ENCODE measurements at places on chromosomes 3 and 15.

- no peak for DNase-seq
These were observed 15.7 kb upstream of the CNTN4 start for GRCh38 chr3:2082871-2083480.

GRCh38 chr15:57504599-57504940 is 87.1 kb upstream of the MYZAP start:
- no peak for DNase-seq

GRCh38 chr15:90414408-90415028 is 26.5 kb downstream of the IQGAP1 start:
- no peak for DNase-seq

DNA sequence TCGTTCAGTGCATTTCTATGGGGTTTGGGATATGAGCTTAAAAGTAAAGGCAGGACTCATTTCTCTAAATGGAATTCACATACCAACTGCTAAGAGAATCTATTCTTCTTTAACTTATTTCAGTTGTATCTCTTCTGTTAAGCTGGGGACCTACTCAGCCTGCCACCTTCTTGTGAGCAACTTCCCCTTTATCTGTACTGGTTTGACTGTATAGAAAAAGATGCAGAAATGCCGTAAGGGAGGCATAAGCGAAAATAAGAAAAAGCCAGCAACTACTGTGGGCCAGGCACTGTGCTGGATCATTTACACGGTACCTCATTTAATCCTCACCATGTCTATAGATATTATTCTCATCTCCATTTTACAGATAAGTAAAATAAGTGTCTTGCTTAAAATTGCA is 38.4 kb downstream of the RBMS3 start:
- DNase-seq, result no peak

DNA sequence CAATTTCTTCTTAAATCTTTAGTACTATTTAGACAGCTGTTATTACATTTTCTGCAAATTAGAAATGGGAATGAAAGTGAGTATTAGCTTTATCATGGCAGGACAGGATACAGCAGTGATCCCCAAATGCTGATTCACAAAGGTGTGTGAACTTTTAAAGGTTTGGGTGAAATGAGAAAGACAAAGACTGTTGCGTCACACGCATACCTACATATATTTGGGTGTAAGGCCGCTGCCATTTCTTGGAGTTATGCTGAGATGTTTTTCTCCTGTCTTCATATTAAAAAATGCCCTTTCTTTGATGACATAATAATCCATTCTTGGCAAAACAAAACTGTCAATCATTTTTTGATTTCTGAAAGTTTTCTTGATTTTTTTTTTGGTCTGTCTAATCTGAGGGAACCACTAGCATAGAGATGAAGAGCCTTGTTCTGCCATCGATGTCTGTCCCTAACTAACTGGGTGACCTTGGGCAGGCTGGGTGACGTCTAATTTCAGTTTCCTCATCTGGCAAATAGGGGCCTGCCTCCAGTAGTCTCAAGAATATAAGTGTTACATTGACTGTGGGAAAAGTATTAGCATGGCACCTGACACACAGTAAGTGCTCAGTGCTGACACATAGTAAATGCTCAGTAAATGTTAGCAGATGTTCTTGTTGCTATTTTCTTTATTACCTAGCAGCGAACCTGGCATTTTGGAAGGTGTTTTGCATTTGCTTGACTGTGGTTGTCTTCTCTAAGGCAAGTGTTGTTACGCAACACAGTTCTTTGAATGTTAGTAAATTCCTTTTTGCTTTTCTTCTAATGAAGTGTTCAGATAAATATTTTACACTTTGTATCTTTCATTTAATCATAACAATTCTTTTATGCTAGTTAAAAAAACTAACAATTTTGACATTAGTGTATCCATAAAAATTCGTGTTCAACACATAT is 5.0 kb downstream of the MITF start:
- DNase-seq, result no peak

DNA sequence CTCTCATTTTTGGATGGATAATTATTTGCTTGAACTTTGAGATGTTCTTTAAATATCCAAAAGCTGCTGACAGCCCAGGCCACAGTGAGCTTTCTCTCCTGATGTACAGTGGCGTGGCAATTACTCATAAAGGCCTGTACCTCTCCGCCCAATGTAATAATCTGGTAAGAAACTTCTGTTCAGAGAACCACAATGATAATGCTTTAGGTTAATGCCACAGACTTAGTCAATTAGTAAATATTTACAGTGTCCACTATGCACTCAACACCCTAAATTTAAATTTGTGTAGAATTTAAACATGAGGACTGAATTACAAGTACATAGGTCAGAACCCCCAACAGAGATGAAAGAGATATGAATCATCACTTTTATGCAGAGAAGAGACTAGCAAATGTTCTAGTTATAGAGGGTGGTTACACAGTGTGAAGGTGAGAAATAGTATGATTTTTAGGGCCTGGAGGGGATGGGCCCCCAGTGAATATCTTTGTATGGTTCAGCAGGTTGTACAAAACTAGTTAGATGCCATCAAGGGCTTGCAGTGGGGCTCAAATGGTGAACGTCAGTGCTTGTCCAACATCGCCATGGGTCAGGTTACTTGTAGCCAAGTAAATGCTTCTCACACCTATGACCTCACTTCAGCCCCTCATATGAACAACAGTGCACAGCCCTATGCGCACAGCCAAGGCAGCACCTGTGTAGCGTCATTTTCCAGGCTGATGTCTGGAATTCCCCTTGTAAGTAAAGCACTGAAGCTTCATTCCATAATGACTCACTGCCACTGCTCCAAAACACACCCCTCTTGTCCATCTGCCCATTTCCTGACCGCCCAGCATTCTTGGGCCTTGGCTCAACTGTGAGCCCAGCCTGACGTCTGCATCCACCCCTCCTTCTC is 13.3 kb downstream of the ABHD2 start:
- peak; percentile 63 for DNase-seq

DNA sequence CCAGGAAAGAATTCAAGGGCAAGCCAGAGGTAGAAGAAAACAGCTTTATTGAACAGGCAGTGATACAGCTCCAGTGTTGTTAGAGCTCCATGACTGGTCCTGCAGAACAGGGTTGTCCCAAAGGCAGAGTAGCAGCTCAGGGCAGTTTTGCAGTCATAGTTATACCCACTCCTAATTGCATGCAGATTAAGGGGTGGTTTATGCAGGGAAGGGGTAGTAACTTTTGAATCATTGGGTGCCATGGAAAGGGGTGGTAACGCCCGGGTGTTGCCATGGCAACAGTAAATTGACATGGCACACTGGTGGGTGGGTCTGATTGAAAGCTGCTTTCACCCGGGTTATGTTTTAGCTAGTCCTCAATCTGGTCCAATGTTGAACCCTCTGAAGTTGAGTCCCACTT is 9.7 kb upstream of the RAB6B start:
- no peak for DNase-seq

- no peak for DNase-seq
These were observed 24.1 kb downstream of the SV2B start for GRCh38 chr15:91124132-91124531.

DNA sequence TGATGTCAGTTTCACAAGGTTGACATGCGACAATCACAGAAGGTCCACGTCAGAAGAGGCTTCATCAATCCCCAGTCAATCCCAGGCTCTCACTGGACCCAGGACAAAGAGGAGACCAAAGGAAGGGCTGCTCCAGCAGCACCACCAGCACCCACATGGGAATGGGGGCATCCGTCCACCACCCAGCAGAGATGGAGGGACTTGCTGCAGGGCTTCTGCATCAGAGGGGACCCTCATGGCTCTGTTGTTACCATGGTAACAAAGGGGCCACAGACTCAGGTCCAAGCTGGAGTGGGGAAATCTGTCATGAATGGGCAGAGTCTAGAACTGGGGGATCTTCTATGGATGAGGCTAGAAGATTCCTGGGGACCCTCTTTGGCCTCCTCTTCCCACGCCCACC is 13.1 kb downstream of the PLA2G4F start:
- no peak for DNase-seq

GRCh38 chr3:156293566-156293965 is 173.2 kb downstream of the KCNAB1 start:
- no peak for DNase-seq

DNA sequence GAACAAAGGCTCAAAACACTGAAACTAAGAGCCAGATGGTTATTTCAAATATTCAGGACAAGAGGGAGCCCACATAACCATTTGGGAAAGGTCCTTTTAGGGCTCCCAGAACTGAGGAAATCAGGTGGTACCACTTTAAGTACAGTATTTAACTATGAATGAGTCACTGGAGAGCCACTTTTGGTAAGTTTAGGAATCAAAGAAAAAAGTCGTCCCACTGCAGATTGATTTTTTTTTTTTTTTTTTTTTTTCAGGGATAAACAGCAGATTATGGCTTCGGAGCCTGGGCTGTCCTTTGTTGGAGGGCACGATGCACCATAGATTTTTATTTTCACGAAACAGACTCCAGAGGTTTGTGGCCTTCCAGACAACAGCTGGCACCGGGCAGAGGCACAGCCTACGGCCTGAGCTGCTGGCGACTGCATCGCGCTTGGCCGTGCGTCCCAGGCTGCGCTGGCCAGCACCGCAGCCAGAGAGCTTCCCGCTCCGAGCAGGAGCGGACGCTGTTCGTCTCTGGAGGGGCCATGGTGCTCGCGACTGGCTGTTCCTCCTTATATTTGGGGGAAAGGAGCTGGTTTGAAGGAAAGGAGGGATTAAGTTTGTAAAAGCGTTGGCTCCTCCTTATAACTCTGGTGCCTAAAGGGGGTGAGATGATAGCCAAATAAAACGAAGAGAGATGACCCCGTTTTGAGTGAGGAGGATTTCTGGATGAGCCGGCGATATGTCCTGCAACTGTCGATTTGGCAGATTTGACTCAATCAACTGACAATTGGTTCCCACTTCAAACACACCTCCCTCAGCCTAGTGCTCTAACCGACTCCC is 152.9 kb upstream of the GOLIM4 start:
- DNase-seq, result peak; percentile 18

DNA sequence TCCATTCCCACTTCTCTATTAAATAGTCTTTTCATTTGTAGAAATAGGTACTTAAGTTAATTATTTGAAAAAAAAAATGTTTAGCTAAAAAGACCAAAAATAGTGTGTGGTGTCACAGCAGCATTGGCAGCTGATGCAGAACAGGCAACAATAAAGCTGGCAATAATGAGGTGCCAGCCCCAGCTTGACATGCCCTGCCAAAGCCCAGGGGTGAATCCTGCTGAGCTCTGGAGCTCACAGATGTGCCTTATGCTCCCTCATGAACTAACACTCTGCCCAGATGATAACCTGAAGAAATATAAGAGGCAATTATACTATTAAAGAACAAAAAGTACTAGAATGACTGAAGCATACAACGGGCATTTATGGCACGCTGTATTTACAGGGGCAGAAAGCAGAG is 63.8 kb downstream of the IGSF11 start:
- no peak for DNase-seq

Data from left colon (tissue), 2 donors.